Aorta (tissue), 5 donors: ENCODE measurements at places on chromosomes 6 and 20.

DNA sequence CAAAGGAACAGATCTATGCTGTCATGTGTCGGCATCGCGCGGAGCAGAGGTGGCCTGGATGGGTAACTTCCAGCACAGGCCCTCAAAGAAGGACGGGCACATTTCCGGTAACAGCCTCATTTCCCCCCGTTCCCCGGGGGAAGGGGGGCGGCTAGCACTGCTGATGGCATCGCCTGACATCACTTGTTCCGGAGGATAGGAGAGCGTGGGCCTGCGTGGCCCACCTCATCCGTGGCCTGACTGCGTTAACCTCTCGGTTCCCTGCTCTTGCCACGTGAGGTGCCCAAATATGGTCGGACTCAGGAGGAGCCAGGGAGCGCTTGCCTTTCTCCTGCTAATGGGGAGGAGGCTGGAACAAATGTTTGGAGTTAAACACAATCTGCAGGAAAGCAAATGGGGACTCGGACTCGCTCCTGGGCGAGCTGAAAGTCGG lies at the start of gene AKAP12:
TSS of gene AKAP12 (plus strand) at position 365 of the 433 bp plus-strand sequence. CDS start 596 bp downstream, outside the sequence.
- peak; percentile 85 for DNase-seq

GRCh38 chr6:129774697-129775447 lies 64.9 kb upstream of the ARHGAP18 start:
- peak; percentile 79 for DNase-seq

- DNase-seq, result peak; percentile 70
These were observed 51.5 kb downstream of the DSTN start for GRCh38 chr20:17621229-17621968.

- no peak for DNase-seq
These were observed 380.1 kb upstream of the SOX4 start for GRCh38 chr6:21213492-21213891.

GRCh38 chr20:57024849-57025248 lies 241.6 kb downstream of the BMP7 start:
- DNase-seq, result no peak

DNA sequence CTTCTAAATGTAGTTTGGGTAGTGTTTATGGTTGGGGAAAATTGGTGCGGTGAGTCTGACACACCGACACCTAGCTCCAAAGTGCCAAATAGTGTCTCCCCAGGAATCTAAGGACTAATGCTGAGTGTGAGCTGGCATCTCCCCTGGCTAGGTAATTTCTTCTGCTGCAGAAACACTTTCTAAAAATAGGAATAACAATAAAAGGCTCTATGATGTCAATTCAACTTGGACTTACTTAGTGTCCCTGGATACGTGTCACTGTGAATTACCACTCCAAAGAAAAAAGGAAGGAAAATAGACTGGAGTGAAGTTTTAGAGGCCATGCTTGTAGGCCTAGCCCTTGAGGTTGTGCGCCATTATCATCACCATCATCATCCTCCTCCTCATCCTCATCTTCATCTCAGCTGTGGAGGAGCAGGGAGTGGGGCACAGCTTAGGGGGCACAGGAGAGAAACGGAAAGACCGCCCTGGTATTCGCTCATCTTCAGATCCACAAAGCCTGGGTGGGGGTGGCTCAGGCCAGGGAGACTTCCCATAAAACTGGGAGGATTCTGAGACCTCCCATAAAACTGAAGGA lies 89.6 kb downstream of the TBC1D7 start:
- no peak for DNase-seq

- no peak for DNase-seq
These were observed 24.8 kb downstream of the GNAS start for GRCh38 chr20:58877050-58877975.

- DNase-seq, result no peak
These were observed 8.8 kb downstream of the OR2H1 start for GRCh38 chr6:29465801-29466200.

DNA sequence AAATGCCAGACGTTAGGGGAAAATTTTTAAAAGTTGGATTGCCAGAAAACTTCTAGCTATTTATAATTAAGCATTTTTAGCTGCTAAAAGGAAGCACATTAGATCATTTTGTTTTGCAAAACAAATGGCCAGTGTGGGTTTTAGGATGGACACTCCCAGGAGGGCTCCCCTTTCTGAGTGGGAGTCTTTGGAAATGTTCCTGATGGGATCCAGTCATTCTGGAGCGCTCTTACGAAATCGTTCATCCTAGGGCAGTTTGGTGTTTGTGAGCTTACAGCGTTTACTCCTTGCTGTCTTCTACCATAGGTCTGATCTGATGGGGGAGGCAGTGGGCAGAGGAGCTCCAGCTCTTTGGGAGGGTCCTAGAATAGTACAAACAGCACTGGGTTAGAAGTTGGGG lies 14.7 kb downstream of the GNAS start:
- DNase-seq, result no peak
